ENCODE measurements at places on chromosomes 4 and X.
A peak's percentile ranks its signal among the peaks of the same experiment; 100 is the strongest.

DNA sequence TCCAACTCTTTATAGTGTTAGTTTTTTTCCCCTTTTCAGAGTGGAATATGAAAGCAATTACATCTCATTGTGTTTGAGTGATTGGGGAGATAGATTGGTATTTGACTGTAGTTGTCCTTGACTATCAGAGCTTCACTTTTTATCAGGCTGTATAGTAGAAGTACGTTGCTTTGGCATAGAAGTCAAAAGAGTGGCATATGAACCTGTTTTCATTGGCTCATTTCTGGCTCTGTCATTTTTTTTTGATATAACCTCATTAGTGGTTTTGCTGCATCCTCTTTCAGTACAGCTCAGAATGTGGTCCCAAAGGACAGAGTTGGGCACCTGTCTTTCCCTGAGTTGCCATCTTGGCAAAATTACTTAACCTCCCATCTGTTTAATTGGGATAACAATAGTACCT is 1.4 kb downstream of the TMA16 start:
- DNase-seq = peak; percentile 12

DNA sequence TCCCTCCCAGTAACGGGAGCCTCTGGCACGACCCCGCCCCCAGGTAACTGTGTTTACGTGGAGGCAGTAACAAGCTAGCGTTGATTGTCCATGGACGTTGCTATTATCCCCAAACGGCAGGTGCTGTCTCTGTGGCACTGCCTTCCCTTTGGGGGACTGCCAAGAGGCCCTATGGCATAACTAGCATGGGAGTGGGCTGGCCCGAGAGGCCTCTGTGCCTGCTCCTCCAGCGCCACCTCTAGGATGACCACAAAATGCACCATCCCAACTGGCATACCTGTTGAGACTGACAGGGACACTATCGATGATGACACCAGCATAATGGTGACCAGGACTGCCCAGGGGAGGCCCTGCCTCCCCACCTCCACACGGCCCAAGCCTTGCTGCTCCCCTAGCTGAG is 1.5 kb downstream of the SRPK3 start:
- no peak for DNase-seq

GRCh38 chr4:123807866-123808265 is 411.3 kb downstream of the SPRY1 start:
- DNase-seq = no peak

GRCh38 chr4:142663828-142664227 is 182.3 kb downstream of the INPP4B start:
- no peak for DNase-seq

DNA sequence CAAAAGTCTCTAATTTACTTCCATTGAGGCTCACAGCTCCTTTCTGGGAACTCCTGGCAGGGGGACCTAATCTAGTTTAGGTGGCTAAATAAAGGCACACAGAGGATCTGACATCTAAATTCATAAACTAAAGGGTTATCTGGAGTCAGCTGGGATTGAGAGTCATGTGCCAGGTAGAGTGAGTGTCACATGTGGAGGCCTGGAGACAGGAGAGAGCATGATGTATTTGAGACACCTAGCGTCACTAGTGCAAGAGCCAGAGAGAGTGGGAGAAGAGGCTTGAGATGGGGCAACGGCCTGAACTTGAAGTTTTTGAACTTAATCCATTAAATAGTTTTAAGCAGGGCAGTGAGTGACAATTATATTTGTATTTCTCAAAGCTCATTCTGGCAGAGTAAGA is 152.6 kb downstream of the ARHGAP10 start:
- no peak for DNase-seq

GRCh38 chr4:109803924-109804571 is 2.2 kb upstream of the CFI start:
- peak; percentile 66 for DNase-seq

DNA sequence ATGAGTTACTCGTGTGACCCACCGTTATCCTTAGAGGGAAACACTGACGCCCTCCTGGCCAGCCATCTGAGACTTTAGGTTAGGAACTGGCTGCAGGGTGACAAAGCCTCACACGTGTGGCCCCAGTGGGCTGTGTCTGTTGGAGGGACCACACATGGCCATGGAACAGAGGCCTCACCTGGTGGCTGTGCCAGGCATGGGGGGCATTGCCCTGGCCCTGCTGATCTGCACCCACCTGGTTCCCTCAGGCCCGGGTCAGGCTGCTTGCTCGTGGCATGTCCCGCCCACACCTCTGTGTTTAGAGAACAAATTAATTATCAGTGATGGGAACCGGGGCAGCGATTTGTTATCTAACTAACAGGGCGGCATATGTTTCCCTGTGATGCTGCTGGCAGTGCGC is 100.9 kb upstream of the PSAPL1 start:
- no peak for DNase-seq

DNA sequence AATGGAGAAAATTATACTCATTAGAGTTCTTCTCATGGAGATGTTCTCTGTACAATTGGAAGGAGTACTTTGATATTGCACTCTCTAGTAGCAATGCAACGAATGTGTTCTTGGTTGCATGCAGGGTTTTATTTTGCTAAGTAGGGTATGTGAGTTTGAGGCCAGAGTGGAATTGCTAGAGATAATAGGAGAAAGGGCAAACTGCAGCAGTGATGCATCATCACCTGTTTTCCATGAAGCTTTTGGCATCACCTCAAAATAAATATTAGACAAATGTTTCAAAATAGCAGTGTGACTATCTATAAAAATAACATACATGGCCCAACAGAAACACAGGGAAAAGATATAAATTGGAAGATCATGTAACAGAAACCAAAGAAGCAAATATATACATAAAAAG is 93.3 kb downstream of the TIGD2 start:
- DNase-seq = no peak

- peak; percentile 74 for DNase-seq
These were observed 194.3 kb downstream of the SLC4A4 start for GRCh38 chr4:71533121-71533520.

GRCh38 chr4:59647500-59647899 is 1552.6 kb upstream of the ADGRL3 start:
- DNase-seq = no peak

- DNase-seq = peak; percentile 93
These were observed 15.3 kb downstream of the USP46 start for GRCh38 chr4:52643785-52644244.

GRCh38 chr4:108385076-108385475 is 216.3 kb upstream of the LEF1 start:
- peak; percentile 59 for DNase-seq

DNA sequence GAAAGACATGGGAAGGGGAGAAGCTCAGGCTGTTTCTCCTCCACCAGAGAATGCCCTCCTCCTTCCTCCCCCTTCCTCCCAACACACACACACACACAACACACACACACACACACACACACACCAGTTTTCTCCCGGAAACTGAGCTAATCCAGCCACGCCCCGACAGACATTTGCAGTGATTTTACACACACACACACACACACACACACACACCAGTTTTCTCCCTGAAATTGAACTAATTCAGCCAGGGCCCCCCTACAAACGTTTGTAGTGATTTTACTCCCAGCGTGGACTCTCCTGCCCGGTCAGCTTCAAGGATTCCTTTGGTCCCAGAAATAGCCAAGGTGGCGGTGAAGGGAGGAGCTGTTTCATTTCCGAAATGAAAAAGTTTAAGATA is 32.9 kb upstream of the STX18 start:
- peak; percentile 72 for DNase-seq

DNA sequence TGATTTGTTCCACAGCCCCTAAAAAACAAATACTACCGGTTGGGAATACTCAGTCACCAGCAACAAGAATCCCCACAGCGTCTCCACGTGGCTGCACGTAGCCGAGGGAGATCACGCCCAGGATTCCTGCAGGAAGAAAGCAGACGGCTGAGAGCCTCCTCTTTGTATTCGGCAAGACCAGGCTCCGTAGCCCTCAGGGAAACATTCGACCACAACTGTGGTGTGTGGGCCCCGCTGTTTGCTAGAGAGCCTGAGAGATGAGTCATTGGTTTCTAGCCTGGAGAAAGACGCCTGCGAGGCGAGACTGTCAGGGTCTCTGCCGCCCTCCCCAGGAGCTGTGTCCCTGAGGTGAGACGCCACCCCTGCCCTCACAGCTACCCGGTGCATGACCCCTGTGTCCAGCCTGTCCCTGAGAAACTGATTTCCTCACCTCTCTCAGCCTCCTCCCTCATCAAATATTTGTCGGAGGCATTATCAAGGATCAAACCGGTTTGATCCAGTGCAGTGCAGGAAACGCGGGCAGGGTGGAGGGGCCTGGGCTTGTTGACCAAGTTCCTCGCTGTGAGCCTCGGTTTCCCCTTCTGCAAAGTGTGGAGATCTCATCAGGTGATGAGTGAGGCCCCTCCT is 4.7 kb upstream of the S100P start:
- DNase-seq = peak; percentile 79

DNA sequence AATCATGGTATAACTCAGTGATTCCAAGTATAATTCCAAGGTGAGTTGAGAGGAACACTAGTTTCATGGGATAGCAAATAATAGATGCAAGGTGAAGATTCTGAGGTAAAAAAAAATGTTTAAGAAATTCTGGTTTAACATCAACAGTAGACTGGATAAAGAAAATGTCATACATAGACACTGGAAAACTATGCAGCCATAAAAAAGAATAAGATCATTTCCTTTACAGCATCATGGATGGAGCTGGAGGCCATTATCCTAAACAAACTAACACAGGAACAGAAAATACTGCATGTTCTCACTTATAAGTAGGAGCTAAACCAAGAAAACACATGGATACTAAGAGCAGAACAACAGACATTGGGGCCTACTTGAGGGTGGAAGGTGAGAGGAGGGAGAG is 54.6 kb upstream of the LEF1 start:
- DNase-seq = no peak

- DNase-seq = no peak
These were observed 280.7 kb downstream of the BCOR start for GRCh38 chrX:39816871-39817731.

DNA sequence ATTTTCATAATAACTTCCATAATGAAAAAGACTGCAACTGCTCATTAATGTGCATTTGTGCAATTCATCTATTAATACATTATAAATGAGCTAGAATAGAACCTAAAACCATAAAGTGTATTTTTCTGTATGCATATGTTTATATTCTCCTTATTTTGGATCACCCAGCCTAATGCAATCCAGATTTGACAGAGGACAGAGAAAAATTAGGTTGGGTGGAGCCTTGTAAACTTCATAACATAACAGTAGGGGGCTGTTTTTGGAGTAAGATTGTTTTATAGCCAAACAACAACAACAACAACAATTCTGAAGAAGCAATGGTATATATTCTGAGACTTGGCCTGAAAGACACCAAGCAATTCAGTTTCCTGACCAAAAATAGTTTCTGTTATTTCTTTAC is 615.3 kb upstream of the SLIT2 start:
- DNase-seq = no peak

- no peak for DNase-seq
These were observed 473.4 kb downstream of the PCDH7 start for GRCh38 chr4:31193521-31193920.

GRCh38 chrX:19893727-19894126 is 6.3 kb upstream of the SH3KBP1 start:
- peak; percentile 77 for DNase-seq

DNA sequence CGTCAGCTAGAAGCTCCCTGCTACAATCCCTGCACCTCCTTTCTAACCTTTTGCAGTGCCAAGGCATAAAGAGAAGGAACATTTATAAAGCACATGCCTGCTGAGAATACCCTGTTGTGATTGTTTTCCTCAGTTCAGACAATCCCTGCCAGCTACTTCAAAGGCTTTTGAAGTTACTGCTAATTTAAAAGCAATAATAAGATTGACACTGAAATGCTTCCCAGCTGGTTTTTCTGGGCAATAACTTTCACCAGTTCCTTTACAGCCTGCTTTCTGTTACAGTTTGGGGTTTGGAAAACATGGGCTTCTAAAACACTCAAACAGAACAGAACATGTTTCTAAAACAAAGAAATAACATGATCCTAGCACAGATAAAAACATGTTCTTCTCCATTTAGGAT is 232.3 kb upstream of the CPEB2 start:
- DNase-seq = no peak

GRCh38 chr4:26088433-26088928 is 174.5 kb downstream of the SMIM20 start:
- peak; percentile 93 for DNase-seq

DNA sequence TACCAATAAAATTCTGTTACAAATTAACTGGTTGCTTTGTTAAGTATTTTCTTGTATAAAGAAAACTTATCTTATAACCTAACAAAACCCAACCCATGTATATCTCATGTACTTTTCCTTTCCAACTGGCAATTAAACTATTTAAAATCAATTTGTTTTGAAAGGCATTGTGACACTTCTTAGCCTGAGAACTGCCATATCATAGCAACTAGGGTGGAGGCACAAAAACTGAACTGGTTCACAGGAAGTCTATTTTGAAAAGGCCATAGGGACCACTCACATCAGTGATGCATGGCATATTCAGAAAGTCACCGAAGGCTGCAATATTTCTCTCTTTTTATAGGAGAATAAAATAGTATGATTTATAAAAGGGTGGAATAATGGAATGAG is 40.5 kb upstream of the ARSJ start:
- DNase-seq = no peak

DNA sequence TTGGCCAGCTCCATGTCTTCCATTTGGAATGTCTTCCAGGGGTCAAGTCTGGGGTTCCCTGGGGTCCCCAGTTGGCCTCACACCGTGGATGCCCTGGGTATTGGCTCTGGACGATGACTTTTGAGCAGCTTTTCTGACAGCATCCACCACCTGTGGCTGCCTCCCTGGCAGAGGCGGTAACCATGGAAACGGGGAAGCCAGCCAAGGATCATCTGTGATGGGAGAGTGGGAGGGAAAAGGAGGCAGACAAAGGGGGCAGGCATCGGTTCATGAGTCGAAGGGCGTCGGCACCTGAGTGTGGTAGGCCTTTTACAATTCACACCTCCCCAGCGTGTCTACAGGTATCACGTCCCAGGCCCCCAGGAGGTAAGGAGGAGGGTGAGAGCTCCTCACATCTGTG is 152.2 kb downstream of the ASMT start:
- DNase-seq = no peak

DNA sequence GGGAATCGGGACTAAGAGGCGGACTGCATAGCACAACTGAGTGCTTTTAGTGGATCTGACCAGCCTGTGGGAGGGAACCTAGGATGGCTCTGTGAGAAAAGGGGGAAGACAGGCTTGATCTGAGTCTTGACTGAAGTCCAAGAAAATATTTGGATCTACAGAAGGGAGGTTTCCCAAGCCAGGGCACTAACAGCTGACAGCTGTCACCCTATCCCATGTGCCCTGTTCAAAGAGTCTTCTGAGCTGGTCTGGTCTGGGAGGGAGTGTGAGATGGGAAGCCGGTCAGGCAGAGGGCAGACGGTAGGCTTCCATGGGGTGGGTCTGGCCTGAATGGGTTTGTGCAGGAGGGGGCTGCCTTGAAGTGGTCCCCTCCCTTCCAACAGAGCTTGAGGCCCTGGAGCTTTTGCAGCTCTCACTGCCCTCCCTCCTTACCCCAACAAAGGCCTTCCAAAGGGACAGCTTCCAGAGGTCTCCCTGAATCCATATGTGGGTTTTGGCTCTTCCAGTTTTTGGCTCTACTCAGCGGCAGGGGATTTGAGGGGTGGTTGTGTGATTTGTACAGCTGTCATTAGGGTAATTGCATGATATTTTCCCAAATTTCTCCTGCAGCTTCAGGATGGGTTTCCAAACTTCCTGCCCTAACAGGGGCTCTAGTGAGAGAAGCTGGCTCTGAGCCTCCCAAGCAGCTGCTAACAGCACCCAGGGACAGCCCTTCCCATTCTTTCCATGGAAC is 643.7 kb downstream of the BCOR start:
- no peak for DNase-seq
